ENCODE measurements at places on chromosomes 1 and 21.

GRCh38 chr1:222852326-222852725 lies 37.5 kb downstream of the DISP1 start:
- no peak for DNase-seq

DNA sequence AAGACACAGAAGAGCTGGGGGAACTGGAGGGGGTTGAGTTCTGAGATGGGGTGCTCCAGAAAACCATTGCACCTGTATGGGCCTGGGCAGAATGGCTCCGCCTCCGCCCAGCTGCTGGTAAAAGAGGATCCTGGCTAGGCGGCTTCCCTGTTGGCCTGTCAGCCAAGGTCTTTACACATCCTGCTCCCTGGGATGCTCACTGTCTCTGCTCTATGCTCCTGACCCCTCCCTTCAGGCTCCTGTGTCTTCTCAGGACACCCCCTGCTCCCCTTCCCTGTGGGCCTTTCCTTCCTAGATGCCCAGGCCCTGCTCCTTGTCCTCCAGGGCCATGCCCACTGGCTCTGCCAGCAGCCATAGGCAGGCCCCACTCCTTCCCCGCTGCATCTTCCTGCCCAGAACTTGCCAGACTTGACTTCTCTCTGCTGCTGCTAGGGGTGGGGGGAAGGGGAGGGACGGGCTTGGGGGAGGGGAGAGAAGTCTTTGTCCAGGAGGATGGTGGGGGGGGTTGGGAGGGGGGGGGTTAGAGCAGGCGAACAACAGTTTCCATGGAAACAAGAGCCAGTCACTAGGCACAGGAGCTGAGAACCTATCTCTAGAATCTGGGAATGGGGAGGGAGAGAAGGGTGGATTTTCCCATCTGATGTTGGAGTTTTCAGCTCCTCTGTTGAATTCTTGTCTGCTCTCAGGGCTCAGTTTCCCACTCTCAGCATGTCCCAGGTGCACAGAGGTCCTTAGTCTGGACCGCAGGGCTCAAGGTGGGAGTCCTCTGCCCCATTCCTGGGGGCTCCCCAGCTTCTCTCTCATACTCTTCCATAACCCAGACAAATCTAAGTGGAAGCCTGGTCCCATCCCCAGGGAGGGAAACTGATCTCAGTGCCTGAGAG lies 10.6 kb downstream of the CELSR2 start:
- no peak for DNase-seq

DNA sequence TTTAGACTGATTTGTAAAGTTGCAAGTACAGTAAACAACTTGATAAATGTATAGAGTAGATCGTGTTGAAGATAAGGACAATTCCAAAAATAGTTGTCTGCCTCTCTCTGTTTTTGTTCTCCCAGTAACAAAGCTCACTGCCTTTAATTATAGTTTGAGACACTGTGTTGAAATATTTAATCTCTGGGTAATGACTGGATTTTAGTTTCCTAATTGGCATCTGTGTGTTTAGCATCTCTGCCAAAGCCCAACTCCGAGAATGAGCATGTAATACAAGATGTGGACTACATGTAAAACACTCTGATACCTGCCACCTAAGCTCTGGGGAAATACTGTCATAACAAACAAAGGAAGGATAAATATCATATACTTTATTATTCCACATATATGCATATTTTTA lies 27.7 kb upstream of the SDE2 start:
- DNase-seq: no peak

DNA sequence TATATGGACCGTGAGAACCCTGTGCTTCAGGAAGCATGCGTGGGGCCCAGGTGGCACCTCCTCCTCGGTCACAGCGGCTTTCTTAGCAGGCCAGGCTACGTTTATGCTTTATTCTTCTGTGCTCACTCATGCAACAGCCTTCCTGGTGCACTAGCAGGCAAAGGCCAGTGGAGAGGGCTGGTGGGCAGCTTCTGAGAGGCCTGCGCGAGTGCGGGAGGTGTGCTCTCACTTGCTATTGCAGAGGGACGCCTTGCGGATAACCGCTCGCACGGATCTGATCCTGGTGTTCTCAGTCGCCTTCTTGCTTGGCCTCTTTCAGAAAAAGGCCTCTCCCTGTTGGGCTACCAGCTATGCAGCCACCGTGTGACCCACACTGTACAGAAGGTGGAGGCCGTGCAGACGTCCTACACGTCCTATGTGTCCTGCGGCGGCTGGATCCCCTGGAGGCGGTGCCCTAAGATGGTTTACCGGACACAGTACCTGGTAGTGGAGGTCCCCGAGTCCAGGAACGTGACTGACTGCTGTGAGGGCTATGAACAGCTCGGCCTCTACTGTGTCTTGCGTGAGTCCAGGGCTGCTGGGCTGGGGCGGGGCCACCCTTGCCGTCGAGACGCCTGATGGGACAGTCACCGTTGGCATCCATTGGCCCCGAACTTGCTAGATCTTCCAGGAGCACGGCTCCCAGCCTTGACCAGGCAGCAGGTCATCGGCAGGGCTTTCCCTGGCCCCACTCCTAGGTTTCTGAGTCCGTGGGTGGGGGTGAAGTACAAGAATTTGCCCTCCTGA lies 4.8 kb downstream of the UMODL1 start:
- no peak for DNase-seq

DNA sequence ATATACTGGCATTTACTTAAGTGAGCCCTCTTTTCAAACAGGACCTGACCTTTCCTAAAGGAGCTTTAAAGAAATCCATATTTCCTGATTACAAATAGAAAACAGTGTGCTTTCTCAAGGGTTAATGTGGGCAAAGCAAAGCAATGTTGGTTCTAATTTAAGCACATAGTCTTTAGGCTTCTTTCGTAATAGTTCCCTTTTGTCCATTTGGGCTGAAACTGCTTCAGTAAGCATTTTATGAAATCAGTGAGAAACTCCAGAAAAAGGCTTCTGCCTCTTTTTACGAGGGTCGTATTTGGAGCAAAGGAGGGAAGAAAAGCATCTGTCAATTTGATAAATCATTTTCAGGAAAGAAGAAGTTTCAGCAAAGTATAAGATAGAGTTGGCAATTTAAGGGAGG lies 331.2 kb downstream of the KIF26B start:
- no peak for DNase-seq

DNA sequence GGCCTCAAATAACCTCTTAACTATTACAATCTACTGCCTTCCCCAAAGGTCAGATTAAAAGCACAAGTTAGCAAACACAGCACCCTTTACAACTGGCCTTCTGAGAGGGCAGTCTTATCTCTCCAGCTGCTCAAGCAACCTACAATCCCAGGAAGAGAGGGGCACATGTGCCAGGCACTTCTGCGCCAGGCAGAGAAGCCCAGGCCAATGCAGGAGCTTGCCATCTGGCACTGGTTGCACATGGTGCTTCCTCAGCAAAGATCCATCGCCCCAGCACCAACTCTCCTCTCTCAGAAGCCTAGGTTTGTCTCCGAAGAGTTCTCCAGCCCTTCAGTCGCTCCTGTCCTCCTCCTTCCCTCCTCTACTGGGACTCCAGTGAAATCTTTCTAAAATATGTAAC lies 2.5 kb downstream of the STK40 start:
- no peak for DNase-seq

GRCh38 chr1:65224681-65225091 lies 76.7 kb downstream of the AK4 start:
- DNase-seq: no peak

- no peak for DNase-seq
Observed at GRCh38 chr1:236090741-236091147, 25.9 kb upstream of the NID1 start.

- no peak for DNase-seq
Observed at GRCh38 chr1:44077421-44077820, 41.2 kb upstream of the KLF17 start.

GRCh38 chr1:234631721-234632125 lies 21.7 kb upstream of the IRF2BP2 start:
- DNase-seq: peak; percentile 87

- DNase-seq: no peak
Observed at GRCh38 chr1:165610866-165611265, 20.2 kb upstream of the MGST3 start.

- DNase-seq: no peak
Observed at GRCh38 chr1:36400825-36401601, 3.3 kb upstream of the LSM10 start.

- DNase-seq: peak; percentile 33
Observed at GRCh38 chr1:16921391-16922185, at the start of gene CROCC. Gene CROCC, plus strand, starts transcription at chr1:16921931. Its CDS starts 88 bp downstream, at chr1:16922019.

DNA sequence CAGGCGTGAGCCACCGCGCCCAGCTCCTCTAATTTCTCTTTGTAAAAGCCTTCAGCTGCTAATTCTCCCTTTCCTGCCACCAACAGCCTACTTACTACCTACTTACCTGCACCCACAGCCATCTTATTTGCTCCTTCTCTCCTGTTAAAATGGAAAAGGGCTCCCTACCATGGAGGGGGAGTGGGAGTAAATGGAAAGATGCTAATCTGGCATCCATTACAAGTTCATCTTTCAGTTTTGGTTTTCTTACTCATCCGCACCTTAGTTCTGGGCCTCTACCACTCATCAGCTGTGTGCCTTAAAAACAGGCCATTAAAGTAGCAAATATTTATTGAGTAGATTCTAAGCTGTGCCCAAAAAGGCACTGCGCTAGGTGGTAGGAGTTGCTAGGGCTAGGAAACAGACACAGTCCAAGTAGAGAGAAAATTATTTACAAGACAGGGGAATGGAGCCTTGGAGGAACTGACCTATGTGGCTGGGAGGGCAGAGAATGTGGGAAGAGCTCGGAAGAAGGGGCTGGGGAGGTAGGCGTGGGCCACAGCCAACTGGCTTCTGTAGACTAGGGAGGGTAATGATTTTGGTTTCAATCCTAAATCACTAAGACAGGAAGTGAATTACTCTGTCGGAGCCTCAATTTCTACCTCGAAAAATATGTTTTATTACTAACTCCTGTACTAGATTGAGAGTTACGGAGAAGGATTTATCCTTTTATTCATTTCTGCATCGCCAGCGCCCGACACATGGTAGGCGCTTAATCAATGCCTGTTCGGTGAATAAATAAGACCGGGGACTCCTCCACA lies 685 bp upstream of the DDI2 start:
- DNase-seq: no peak

Data from kidney glomerular epithelial cell (primary cell).